SK-N-DZ (cell line): ENCODE measurements at places on chromosomes 12 and 14.

DNA sequence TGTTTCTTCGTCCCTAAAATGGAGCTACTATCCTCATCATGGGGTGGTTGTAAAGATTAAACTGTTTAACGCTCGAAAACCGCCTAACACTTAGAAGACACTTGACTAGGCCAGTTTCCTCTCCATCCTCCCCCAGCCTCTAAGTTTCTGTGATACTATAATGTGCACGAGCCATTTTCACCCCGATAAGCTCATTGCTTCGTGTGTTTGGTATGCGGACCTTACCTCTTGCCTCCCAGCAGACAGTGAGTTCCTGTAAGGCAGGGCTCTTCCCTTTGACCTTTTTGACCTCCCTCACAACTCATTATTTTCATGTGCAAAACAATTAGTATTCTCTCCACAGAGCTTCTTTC, 499 bp upstream of the GXYLT1 start:
- DNase-seq: no peak

DNA sequence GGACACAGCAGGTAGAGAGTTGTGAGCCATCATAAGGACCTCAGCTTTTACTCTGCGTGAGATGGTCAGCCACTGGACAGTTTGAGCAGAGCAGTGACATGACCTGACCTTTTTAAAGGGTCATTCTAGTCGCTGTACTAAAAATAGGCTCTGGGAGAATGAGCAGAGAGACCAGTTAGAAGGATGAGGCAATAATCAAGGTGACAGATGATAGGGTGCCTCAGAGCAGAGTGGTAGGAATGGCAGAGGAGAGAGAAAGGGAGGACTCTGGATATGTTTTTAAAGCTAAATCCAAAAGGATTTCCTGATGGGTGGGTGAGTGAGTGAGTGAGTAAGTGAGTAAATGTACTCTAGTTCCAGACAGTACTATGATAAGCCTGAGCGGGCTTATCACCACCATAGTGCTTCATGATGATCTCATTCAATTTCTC, 83.6 kb upstream of the ARHGAP5 start:
- DNase-seq: no peak

DNA sequence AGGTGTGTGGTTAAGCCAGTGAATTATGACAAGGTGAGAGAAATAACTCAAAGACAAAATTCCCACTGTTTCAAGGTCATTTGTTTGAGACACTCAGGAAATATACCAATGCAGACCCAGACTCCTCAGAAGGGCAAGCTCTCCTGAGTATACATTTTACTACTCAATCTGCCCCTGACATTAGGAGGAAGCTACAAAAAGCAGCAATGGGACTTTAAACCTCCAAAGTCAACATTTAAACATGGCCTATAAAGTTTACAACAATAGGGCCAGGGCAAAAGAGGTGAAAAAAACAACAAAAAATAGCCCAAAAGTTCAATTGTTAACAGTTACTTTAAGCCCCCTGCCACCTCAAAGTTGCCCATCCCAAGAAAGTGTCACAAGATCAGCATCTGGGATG, 19.5 kb upstream of the PEX5 start:
- DNase-seq: no peak

GRCh38 chr14:100072783-100073346, 7.6 kb downstream of the EVL start:
- DNase-seq: no peak

GRCh38 chr14:95547626-95548327, 12.9 kb downstream of the GLRX5 start:
- no peak for DNase-seq

DNA sequence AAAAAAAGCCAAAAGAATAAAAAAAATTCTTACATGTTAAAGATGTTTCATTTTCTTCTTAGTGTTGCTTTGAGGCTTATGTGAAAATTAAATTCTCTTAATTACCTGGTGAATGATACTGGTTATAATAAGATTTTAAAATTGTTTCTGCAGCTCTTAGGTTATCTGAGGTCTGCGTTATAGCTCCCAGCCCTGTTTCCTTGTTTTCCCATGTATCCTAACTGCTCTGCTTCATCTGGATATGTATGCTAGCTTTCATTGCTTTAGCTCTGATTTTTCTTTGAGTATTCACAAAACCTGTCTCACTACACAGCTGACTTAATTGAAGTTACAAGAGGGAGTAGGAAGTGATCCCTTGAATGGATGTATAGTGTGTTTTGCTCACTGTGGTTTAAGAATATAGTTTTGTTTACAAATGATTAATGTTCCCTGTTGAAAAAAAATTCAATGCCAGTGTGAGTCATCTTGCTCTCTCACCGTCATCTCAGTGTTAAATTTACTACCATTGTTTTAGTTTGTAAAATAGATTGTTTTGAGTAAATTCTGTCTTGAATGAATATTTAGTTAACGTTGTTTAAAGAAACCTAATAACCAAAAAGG, 26.8 kb downstream of the CPSF6 start:
- DNase-seq: no peak

DNA sequence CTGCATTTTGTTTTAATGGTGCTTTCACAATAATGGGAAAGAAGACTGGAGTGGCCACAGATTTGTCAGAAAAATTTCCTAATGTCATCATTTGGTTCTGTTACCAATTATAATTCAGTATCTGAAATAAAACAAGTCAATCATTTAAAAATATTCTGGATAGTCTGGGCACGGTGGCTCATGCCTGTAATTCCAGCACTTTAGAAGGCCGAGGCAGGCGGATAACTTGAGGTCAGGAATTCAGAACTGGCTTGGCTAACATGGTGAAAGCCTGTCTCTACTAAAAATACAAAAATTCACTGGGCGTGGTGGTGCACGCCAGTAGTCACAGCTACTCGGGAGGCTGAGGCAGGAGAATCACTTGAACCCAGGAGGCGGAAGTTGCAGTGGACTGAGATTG, 4.0 kb upstream of the LIMA1 start:
- DNase-seq: no peak
